ENCODE measurements at places on chromosomes 4 and X.

DNA sequence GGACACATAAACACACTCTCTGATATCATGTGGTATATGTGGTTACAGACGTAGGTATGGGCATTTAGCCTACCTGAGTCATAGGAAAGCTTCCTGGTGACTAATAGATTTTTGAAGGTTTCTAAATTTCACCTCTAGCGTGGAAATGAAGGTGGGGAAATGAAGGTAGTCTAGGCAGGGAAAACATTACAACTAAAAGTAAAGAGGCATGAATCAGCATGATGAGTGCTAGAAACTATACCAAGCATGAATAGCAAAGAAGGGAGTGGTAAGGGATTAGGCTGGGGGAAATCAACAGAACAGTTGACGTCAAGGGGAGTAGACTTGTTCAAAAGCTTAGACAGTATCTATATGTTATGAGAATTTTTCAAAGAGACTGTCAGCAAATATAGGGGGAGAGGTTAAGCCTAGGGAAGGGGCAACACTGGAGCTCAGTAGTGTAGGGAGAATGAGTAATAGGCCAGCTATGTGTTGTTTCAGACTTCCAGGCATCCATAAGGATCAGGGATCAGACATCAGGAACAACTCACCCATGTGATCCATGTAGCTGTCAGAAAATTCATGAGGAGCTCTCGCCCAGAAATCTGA lies 279.3 kb upstream of the DIPK2B start:
- no peak for DNase-seq

- DNase-seq = no peak
Observed at GRCh38 chr4:109990261-109991257, 77.9 kb downstream of the EGF start.

- DNase-seq = no peak
Observed at GRCh38 chr4:185542626-185543315, 7.5 kb upstream of the PDLIM3 start.

- no peak for DNase-seq
Observed at GRCh38 chrX:139179592-139179991, 350.9 kb upstream of the F9 start.

- DNase-seq = no peak
Observed at GRCh38 chr4:75004755-75005668, 72.1 kb downstream of the PARM1 start.

DNA sequence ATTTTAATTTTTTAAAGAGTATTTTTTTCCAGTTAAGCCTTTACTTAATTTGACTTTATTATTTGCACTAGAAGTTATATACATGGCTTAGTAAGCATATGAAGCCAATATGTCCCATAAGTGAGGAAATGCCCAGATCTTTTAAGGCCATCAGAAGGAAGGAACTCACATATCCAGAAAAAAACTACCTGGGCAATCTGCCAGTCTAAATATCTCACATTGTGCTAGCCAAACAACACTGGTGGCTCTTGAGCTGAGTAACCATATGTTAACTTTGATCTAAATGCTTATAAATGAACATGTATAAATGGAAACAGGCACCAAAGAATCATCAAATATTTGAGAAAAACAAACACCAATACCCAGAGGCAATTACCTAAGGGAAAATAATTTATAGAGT lies 138.6 kb upstream of the APOOL start:
- DNase-seq = peak; percentile 6
